ENCODE measurements at places on chromosomes 1 and 21. TPM values are rescaled to one million over a fixed set of nuclear protein-coding genes. Genes with fewer than 3 reads are reported as not detected.

The HES4 gene
- total RNA-seq: 0.45 TPM

The CDC42BPA gene
- total RNA-seq: 0.32 TPM

The CAPN9 gene
- total RNA-seq: not detected

The LCK gene
- total RNA-seq: 464 TPM

DNA sequence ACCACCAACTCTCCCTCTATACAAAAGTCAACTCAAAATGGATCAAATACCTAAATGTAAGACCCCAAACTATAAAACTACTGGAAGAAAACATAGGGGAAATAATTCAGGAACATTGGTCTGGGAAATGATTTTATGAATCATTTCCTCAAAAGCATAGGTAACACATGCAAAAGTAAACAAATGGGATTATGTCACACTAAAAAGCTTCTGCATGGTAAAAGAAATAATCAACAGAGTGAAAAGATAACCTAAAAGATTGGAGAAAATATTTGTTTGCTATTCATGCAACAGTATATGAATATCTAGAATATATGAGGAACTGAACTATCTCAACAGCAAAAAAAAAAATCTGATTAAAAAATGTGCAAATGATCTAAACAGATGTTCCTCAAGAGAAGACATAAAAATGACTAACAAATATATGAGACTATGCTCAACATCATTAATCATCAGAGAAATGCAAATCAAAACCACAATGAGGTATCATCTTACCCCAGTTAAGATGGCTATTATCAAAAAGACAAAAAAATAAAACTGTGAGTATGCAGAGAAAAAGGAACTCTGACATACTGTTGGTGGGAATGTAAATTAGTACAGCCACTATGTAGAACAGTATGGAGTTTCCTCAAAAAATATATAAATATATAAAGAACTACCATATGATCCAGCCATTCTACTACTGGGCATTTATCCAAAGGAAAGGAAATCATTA is 47.8 kb downstream of the VCAM1 start:
- DNase-seq: no peak

DNA sequence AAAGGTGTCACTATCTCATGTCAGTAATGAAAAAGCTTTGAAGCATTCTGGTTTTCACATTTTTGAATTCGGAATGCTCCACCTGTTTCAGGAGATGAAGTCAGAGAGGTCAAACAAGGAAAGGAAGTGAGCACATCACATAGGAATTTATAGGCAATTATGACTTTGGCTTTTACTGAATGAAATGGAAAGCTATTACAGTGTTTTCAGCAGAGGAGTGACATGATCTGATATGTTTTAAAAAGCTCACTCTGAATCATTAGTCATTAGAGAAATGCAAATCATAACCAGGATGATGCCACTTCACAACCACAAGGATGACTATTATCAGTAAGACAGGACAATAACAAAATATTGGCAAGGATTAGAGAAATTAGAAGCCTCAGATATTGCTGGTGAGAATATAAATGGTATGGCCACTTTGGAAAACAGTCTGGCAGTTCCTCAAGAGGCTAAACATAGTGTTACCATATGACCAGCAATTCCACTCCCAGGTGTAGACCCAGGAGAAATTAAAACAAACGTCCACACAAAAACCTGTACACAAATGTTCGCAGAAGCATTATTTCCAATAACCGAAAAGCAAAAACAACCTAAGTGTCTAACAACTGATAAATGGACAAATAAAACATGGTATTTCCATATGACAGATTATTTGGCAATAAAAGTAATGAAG is 7.5 kb downstream of the TAF1A start:
- DNase-seq: no peak

- no peak for DNase-seq
These were observed 152.9 kb downstream of the DHRS3 start for GRCh38 chr1:12465126-12465525.

GRCh38 chr1:109814223-109814622 is 50.5 kb upstream of the EPS8L3 start:
- no peak for DNase-seq

DNA sequence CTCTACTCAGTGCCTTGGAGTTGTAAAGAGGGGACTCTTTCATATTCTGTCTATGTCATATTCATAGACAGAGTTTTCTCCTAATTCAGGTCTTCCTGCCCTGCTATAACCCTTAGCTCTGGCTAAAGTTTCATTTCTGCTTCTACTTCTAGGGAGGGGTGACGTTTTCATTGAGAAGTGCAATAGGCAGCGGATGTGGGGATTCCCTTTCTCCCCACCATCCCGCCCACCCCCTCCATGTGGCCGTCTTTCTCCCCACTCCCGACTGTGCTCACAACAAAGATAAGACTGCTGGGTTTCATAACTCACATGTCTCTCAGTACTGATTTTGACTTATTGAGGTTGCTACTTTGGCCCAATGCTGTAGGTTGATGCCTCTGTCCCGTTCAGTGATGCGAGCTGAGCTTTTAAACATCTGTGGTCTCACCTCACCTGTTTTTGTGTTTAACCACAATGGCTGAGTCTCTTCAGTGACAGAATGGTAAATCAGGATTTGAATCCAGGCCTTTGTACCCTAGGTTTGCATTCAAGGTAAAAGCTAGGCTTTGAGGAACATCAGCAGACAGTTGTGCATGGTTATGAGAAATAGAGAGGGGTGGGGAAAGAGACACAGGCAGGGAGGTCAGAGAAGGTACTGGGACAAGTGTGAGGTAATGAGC is 7.8 kb upstream of the KIF14 start:
- peak; percentile 40 for DNase-seq

DNA sequence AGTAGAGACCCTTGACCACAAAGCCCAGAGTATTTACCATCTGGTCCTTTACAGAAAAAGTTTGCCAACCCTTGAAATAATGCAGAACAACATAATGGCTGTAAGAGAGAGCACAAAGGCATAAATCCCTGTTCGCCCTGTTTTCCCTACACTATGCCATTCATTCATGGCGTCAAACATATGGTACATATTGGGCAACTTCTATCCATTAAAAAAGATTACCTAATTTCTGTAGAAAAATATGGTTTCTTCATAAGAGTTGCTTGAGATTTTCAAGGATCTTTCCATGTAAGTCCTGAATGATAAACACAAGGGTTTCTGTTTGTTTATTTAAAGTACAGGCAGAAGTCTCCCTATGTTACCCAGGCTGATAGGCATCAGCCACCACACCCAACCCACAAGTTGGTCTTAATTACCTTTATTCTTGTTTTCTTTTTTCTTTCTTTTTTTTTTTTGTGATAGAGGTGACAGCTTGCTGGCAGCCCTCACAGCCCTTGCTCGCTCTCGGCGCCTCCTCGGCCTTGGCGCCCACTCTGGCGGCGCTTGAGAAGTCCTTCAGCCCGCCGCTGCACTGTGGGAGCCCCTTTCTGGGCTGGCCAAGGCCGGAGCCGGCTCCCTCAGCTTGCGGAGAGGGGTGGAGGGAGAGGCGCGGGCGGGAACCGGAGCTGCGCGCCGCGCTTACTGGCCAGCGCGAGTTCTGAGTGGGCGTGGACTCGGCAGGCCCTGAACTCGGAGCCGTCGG is 68.3 kb upstream of the NR5A2 start:
- DNase-seq: no peak
